ENCODE measurements at places on chromosomes 3 and 15.
A peak's percentile ranks its signal among the peaks of the same experiment; 100 is the strongest.

DNA sequence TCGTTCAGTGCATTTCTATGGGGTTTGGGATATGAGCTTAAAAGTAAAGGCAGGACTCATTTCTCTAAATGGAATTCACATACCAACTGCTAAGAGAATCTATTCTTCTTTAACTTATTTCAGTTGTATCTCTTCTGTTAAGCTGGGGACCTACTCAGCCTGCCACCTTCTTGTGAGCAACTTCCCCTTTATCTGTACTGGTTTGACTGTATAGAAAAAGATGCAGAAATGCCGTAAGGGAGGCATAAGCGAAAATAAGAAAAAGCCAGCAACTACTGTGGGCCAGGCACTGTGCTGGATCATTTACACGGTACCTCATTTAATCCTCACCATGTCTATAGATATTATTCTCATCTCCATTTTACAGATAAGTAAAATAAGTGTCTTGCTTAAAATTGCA lies 38.4 kb downstream of the RBMS3 start:
- no peak for DNase-seq

DNA sequence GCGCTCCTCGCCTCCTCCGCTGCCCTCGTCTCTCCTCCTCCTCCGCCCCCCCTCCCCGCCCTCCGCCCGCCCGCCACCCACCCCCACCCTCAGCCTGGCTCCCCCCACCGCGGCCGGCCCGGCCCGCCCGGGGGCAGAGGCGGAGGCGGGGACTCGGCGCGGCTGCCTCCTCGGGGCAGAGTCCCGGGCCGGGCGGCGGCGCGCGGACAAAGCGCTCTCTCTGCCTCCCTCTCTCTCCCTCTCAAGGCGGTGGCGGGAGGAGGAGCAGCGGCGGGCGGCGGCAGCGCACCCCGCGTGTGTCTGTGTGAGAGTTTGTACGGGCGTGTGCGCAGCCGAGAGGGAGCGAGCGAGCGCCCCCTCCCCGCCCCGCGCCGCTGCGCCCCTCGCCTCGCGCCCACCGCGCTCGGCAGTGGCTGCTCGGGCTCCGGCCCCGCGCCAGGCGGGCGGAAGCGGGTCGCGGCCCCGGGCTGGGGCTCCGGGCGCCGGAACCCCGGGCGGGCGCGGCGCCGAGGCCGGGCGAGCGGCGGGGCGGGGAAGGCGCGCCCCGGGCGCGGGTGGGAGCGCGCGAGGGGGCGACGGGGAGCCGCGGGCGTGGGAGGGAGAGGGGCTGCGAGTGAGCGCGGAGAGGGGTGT lies at the start of gene IGF2BP2:
Gene IGF2BP2 (minus strand): TSS at position 37 of the 633 bp plus-strand sequence. CDS start 82 bp downstream, outside the sequence.
- DNase-seq: peak; percentile 59

DNA sequence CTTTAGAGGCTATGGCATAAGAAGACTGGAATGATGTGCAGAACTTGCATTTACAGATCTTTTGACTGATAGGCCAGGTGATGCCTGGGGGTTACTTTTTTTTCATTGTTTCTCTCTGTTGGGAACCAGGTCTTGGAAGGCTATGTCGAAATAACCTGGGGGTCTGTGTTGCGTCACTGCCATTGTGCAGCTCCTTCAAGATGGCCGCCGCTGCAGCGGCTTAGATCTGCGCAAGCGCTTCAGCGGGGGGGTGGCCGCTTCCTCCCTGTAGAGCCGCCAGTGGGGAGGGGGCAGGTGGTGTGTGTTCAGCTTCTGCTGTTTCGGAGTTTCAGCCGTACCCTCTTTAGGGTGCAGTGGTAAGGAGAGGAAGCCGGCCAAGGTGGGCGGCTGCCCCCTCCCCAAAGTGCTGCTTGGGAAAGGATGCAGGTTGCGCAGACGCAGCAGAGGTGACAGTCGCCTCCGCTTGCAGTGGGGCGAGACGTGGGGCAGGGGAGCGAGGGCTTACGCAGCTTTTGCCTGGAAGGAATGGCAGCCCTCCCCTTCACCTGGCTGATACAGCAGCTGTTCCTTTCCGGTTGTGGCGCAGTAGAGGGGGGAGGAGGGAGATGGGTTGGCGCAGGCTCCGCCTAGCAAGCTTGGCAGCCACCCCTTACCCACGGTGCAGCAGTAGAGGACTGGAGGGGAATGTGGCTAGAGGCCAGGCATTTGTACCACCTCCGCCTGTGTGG lies 1.5 kb downstream of the SNRPN start:
- DNase-seq: peak; percentile 53

DNA sequence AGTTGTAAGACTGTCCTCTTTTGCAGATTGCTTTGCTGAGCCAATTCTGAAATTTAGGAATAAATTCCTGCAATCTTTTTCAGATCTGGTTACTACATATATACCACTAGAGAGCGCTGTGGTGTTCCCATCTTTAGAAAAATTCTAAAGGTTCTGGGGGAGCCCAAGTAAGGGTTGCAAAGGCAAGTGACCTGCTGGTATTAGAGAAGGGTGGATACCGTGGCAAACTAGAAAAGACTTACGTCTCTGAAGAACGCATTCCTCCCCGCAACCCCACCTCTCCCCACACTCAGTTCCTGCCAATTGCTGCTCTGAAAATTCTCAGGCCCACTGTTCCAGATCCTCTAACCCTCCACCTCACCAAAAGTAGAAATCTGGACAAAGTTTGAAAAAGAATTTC lies 48.5 kb downstream of the EFHB start:
- peak; percentile 43 for DNase-seq

DNA sequence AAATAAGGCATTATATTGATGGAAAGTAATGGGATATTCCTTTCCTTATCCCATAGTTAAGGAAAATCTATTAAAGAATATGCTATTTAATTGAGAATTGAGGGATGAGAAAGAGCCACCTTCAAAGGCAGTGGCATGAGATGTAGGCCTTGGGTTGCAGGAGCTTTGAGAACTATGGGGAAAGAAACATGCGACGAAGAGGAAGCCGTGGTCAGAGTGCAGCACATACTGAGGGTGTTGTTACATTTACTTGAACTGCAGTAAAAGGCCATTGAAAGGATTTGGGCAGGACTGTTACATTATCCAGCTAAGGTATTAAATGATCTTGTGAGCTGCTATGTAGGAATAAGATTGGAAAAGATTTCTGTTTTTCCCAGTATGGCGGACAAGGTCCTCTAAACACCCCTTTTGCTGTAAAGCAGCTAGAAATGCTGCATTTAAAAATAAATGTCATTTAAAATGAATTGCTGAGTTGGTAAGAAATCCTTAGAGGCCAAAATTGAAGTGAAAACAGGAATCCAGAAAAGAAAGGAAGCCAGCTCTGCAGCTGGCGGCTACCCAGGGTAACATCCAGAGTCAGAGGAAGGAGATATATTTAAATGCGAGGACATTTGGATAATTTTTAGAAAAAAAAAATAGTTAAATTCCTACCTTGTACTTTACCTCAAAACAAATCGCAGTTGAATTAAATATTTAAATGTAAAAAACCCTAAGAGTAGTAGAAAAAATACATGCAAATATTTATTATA lies 61.7 kb downstream of the IL1RAP start:
- no peak for DNase-seq

DNA sequence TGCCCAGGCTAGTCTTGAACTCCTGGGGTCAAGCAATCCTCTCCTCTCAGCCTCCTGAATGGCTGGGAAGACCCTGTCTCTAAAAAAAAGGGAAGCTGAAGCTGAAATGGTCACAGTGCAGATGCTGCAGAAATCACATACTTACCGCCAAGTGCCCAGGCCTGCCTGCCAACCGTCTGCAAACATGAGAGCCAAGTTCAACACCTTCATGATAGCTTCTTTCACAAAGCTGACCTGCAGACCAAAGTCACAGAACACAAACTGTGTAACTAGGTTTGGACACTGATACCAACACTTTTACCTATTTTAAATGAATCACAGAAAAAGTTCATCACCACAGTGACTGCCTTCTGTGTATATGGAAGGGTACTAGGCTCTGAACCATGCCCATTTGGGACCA lies 22.8 kb upstream of the CYFIP1 start:
- no peak for DNase-seq

- no peak for DNase-seq
Observed at GRCh38 chr15:60061758-60062157, 57.6 kb downstream of the FOXB1 start.

- no peak for DNase-seq
Observed at GRCh38 chr3:171514466-171514865, 54.3 kb upstream of the TNIK start.

DNA sequence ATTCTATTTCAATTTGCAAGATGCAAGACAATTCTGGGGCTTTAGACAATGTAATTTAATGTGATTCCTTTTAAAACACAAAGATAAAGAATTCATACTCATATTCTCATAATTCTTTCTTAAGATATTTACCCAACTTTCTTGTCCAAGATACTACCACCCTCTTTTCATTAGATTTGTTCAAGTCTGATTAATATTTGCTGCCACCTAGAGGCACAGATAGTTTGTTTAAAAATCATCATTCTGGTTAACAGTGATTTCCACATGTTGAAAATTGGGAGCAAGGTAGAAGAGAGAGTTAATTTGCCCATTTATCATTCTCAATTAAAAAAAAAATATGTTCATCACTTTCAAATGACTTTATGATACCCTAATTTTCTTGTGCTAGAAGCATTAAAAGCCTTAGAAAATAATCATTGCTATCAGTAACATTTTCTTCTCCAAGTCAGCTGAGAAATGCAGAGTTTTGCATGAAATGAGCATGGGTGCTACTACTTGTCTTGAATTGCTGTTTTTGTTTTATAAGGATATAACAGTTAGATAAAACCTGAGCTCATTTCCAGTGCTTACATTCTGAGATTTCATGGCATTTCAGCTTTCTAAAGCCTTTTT lies 11.6 kb downstream of the TAMM41 start:
- no peak for DNase-seq

DNA sequence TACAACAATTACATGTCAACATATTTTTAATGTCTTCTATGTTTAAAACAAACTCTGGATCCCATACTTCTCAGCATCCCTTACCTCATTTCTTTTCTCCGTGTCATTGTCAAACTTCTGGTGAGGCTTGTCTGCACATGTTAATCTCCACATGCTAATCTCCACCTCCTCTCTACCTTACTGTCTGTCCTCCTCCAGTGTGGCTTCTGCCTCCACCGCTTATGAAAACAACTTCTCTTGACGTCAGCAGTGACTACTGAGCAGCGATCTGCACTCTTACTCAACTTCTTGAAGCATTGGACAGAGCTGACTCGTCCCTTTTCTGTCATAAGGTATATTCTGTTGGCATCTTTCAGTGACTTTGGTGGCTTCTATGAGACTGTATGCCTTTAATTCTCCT lies 338.2 kb upstream of the THRB start:
- no peak for DNase-seq

DNA sequence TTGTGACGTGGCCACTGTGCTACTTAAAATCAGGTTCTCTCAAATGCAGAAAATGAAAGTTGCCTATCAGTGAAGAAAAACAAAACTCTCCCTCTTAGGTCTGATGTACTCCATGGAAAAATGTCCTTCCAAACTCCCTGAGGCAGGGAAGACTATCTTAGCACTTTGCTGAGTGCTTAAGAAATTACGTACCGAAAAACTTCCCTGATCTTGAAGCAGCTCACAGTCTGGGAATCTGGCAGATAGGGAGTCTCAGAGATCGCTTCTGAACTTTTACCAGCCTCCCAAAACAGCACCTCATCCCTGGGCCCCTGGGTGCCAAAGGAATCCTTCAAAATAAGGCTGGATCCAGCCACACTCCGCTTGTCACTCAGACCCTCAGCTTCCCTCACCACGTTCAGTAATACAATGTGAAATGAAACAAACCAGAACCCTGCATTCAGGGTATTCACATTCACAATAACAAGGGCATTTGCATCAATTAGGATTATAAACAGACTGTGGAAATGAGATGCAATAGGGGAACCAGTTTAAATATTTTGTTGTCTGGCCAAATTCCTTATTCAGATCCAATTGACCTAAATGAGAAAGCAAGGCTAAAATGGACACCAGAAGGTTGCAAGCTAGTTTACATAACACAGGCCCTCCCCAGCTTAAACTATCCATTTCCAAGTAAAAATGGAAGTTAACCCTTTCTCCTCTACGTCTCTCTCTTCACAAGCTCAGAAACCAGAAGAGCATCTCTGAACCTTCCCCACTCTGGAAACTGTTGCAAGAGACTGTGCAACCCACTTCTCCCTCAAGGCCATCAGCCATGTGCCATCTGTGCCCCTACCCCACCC lies 20.9 kb downstream of the OSBPL10 start:
- no peak for DNase-seq

DNA sequence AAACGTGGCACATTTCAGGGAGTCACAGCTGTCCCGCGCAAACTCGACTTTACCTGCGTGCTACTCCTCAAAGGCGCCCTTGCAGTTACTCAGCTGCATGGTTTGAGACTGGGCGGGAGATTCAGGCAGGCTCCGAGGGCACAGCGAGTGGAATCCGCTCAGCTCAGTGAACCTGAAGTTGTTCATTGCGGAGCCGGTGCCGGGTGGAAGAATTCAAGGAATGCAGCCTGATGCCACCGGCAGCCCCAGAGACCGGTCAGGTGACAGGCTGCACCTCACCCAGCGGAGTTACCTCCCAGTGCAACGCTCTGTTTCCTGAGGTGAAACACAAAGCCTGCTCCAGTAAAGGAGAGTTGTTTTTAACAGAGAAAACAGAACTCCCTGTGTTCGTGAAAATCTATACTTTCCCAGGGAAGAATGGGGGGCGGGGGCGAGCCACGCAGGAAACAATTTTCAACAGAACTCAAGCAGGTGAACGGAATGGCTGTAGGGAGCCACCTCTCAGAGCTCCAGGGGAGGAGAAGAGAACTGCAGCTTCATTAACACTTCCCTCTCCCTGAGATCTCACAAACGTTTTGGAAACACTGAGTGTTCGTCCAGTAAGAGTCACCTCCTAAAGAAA lies 3.8 kb downstream of the VEPH1 start:
- no peak for DNase-seq

DNA sequence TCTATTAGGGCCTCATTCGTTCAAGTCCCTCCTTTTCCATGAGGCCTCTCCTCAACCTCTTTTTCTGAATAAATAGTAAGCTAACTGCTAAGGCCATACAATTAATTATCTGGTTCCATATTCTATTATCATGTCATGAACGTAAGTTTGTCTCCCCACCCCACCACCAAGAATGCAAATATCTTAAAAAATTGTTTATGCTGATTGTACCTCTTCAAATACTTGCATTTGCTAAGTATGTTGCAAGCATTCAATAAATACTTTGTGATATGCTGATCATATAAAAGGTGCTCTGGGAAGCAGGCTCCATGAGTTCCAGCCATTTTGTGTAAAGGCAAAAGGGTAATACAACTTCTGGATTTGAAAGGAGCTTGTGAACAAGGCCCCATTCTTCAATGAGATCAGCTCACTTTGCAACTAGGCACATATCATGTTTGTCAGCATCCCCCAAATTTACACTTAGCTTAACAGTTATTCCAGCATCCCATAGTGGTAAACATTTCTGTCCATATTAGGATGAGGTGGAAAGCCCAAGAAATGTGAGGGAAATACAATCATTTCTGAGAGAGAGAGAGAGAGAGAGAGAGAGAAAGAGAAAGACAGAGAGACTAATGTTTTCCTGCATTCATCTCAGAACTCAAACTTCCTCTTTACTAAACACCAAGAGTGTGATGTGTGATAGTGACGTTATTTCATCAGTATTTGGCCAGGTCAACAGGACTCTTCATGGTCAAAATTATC lies 33.2 kb downstream of the SLC12A8 start:
- no peak for DNase-seq

GRCh38 chr3:30184091-30184810 lies 422.1 kb upstream of the TGFBR2 start:
- DNase-seq: no peak
